ENCODE measurements at places on chromosomes 2 and 18.

GRCh38 chr18:49228187-49228586, 232.3 kb downstream of the DYM start:
- DNase-seq = peak; percentile 4

DNA sequence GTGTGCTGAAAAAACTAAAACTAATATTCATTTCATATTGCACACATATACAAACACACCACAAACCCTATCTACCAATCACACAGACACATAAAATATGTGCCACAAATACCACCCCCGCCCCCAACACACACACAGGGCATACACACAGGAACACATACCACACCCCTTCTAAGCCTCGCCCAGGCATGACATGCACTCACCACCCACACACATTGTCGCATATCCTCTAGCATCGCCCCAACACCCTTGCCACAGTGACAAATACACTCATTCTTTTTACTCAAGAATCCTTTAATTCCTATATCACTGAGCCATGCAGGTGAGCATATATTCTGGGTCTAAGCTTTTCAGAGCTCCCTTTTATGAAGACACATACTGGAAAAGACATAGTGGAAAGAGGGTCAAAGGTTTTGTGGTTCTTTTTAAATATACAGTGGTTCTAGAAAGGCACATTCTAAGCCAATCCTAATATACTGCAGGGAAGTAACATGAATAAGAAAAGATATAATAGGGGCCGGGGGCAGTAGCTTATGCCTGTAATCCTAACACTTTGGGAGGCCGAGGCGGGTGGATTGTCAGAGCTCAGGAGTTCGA, 24.5 kb upstream of the LCLAT1 start:
- no peak for DNase-seq

DNA sequence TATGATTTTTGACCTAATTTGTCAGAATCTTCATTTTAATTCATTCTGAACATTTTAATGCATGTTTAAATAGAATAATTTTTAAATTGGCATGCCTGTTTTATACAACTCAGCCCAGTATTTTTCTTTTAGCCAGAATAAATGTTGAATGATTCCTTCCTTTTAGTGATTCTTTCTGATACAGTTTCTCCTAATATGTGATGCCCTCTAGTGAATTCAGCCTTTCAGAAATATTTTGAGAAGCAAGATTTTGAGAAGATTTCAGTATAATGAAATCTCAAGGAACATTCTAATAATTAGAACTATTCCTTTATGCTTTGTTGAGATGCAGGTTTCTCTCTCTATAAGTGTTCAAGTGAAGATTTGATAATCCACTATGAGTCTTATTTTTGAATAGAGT, 28.5 kb downstream of the LCLAT1 start:
- no peak for DNase-seq

DNA sequence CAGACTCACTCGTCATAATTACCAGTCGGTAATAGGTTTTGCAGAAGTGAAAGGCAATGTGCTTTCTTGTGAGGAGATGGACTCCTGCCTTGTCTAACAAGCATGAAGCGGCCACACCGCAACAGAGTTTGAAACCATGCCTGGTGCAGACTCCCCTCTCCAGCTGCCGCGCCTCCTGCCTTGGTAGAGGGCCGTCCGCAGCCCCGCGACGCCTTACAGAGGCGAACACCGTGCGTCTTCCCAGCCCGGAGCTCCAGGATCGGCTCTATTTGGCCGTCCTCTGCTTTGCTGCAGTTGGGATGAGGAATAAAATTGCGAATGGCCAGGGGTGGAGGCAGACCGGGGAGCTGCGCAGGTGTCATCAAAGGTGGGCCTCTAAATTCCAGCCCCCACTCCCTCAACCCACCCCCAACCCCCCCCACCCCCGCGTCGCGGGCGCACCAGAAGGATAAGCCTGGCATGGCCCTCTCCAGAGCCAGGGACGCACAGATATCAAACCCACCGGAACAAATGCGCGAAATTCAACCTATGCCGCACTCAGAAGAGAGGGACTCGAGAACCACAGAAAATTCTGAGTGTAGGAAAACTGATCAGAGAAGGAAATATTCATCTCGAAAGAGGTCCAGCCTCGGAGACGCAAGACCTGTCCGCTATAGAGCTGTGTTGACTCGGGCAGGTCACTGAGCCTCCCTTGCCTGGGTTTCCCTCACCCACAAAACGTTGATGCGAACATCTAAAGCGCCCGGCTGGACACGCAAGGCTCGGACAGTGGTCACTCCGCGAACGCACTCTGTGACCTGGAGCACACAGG, 1.1 kb downstream of the TRABD2A start:
- DNase-seq = no peak

DNA sequence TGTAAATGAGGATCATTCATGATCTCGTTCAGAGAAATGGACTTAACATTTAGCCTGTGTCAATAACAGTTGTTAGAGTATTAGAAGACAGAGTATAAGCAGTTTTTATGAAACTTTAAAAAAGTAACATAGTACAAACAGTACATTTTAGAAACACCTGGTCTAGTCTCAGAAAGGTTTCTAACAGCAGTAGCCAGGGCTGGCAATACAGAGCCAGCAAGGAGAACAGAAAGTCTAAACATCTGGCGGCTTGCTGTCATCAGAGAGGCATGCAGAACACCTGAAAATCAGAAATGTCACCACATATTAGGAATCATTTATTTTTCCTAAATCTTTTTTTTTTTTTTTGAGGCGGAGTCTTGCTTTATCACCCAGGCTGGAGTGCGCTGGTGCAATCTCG, 50.1 kb downstream of the RPL31 start:
- DNase-seq = no peak

- no peak for DNase-seq
Observed at GRCh38 chr2:112588611-112589045, 4.2 kb downstream of the CHCHD5 start.

- DNase-seq = no peak
Observed at GRCh38 chr2:120432976-120433815, 87.3 kb downstream of the INHBB start.

- no peak for DNase-seq
Observed at GRCh38 chr2:59583173-59583765, 970.2 kb downstream of the BCL11A start.

DNA sequence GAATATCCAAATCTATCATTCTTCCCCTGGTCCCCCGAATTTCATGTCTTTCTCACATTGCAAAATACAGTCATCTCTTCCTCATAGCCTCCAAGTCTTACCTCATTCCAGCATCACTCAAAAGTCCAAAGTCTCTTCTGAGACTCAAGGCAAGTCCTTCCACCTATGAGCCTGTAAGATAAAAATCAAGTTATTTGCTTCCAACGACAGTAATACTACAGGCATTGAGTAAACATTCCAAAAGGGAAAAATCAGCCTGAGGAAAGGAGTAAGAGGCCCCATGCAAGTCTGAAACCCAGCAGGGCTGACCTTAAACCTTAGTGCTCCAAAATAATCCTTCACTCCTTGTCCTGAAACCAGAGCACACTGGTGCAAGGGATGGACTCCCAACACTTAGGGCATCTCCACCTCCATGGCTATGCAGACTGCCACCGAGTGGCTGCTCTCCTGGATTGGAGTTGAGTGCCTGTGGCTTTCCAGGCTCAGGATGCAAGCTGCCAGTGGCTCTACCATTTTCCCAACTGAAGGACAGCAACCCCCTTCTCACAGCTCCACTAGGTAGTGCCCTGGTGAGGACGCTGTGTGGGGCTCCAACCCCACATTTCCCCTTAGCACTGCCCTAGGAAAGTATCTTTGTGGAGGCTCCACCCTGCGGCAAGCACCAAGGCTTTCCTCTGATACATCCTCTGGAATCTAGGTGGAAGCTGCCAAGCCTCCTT, 16.3 kb downstream of the DTNA start:
- DNase-seq = no peak

DNA sequence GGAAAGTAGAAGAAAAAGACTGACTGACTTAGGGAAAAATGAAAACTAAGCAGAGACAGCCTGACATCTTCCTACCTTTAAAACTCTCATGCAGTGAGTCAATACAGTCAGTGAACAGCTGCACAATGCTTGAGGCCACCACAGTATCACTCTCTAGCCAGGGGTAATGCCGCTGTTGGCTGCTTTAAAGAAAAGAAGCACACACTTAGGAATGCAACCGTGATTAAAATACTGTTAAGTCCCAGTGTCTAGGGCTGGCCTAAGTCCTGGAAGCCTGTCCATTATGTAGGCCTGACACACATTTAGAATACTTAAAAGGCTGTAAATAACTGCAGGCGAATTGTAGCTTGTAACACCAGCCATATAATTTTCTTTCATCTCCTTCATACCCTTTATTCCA, 50.7 kb downstream of the SIGLEC15 start:
- no peak for DNase-seq

DNA sequence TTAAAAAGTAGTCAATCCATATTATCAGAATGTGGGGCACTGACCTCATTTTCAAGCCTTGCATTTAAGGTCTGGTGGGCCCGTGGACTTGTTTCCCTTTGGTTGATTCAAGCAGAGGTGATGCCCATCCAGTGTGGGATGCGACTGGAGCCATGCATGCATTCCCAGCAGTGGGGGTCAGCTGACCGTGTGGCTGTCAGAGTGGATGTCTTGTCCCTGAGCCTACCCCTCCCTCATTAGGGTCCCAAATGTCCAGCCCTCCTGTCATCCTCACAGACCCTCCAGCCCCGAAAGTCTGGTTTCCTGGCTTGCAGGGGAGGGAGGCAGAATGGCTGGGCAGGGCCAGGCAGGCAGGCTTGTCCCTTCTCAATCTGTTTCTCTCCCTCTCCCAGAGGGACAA, 67.3 kb upstream of the SH3RF3 start:
- no peak for DNase-seq

DNA sequence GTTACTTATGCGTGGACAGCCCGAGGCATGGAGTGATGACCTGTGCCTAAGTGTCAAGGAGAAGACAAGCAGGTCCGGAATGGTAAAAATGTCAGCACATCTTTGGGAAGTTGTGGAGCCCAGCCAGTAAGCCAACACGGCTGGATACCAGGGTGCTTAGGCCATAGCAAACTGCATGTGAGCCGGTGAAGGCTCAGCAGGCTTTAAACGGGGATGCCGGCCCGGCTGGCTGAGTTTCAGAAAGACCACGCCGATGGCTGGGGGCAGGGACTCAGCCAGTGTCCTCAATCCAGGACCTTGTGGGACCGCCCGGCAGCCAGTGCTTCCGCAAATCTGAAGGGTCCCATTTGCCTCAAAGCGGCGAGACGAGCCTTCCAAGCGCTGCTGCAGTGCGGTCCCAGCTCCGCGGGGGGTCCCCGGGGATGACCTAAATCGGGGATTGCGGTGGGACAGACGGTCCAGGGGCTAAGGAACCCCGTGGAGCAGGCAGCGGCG, 946 bp upstream of the AGAP1 start:
- DNase-seq = no peak

- peak; percentile 48 for DNase-seq
Observed at GRCh38 chr18:74331404-74331803, 15.8 kb downstream of the C18orf63 start.

GRCh38 chr2:77873506-77873905, 351.3 kb upstream of the LRRTM4 start:
- DNase-seq = no peak

GRCh38 chr2:233990261-233990798, 60.2 kb upstream of the SPP2 start:
- DNase-seq = no peak

GRCh38 chr2:148603562-148603920, 41.0 kb upstream of the EPC2 start:
- DNase-seq = no peak

DNA sequence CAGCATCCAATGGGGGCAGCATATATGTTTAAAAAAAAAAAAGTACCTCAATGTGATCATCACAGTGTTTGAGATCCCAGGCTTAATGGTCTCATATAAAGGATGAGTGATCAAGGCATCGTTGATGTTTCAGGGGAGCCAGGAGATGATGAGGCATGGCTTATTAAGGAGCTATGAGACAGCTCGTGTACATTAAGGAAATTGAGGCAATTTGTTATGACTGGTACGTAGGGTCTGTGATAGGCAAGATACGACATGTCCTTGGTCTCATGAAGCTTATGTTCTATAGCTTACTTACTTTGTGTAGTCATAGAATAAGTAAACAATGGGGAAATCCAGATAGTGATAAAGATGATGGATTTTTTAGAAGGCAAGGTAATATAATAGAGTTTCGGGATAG, 49.1 kb upstream of the FAM171B start:
- DNase-seq = no peak

GRCh38 chr2:86593266-86593665, 30.0 kb upstream of the CHMP3 start:
- DNase-seq = no peak

GRCh38 chr2:207459990-207460757, 69.6 kb upstream of the CREB1 start:
- DNase-seq = no peak

DNA sequence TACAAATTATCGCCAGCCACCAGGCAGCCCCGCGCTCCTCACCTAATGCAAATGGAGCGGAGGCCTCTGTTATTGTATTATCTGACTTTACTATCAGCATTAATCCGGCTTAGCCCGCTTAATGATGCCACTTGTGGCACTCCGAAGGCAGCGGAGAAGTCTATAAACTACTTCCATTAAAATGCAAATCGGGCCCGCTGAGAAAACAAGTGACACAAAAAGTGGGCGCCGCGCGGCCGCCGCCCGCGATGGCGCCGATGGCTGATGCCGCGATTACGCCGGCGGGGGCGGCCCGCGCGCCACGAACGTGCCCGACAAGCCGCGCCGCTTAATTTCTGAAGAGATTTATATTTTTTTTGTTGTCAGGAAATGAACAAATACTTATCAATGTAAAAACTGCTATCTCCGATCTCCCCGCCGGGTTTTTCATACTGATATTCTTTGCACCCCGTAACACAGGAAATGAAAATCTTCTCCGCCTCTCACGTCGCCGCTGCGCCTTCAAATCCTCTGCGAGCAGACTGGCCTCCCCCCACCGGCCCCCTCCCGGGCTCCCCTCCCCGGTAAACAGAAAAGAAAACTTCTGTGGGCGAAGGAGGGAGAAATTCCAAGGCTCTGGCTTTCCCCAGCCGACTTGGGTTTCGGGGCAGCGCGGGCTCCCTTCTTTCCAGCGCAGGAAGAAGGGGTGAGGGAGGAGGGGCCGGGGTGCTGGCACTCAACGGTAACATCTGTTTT, 221.8 kb downstream of the INSIG2 start:
- DNase-seq = no peak

- no peak for DNase-seq
Observed at GRCh38 chr2:12036640-12036983, 290.2 kb downstream of the LPIN1 start.

DNA sequence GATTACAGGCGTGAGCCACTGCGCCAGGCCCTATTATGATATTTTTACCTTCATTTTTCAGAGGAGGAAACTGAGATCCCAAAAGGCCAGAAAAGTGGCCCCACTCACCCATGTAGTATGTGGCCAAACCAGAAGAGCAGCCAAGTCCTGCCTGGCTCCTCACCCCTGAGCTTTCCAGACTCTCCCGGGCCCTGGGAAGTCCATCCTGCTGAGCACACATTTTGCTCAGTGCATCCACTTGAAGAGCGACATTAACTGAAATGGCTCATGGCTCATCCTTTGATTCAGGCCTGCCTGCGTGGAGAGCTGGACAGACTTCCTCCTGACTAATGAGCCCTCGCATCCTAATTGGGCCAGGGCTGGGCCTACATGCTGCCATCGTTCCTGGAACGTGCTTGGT, 9.5 kb upstream of the NGEF start:
- DNase-seq = no peak
